HepG2 (cell line): ENCODE measurements at places on chromosomes 13 and 19. TPM values are rescaled to one million over a fixed set of nuclear protein-coding genes. Genes with fewer than 3 reads are reported as not detected.

RNF225 gene
- total RNA-seq = not detected in 2 replicates

MYDGF gene
- 51.2 and 116 TPM in 2 replicates for total RNA-seq

CYP2A6 gene
- not detected in 2 replicates for total RNA-seq

GRCh38 chr19:52498571-52498970 lies 28.9 kb upstream of the ZNF808 start:
- DNase-seq = no peak

GRCh38 chr19:41299755-41300089 lies 10.2 kb upstream of the CCDC97 start:
- DNase-seq = no peak

DNA sequence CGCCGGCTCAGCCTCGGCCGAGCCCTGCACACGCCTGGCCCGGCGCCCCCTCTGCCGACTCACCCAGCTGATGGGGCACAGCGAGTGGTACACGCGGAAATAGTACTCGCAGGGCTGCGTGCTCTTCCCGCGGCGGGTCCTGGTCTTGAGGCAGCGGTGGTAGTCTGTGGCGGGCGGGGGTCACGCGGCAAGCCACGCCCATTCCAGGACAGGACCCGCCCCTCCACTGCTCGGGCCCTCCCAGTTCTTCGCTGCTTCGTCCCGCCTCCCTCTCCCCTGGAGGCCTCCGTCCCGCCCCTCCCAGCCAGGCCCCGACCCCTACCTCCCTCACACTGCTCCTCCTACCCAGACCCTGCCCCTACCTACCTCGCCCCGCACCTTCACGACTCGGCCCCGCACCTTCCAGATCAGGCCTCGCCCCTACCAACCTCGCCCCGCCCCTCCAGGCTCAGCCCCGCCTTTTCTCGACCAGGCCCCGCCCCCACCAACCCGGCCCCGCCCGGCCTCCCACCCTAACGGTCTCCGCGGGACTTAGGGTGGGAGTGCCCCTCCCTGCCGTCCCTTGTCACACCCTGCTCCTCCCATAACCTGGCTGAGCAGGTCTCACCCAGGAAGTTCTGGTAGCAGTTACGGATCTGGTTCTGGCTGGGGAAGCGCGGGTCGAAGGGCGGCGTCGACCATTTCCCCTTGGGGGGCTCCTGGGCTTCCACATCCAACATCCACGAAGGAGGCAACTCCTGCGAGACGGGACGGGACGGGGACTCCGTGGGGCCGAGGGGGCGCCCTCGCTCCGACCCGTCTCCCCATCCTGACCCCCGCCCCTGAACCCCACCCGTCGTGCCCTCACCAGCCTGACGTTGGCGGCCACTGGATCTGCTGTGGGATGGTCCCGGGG lies 469 bp downstream of the COX6B2 start:
- no peak for DNase-seq

DNA sequence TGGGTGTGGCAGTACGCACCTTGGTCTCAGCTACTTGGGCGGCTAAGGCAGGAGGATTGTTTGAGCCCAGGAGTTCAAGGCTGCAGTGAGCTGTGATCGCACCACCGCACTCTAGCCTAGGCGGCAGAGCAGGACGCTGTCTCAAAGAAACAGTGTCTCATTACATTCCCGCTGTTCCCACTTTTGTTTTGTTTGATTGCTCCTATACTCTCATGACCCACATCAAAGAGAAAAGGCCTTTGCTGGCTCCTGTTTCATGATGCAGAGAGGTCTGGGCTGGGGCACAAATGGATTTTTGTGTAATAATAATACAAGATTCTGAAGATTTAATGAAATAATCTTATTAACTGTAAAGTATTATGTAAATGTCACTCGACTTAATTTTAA lies 85.7 kb downstream of the LACC1 start:
- no peak for DNase-seq

- DNase-seq = no peak
Observed at GRCh38 chr13:103605546-103606326, 539.5 kb upstream of the SLC10A2 start.

DNA sequence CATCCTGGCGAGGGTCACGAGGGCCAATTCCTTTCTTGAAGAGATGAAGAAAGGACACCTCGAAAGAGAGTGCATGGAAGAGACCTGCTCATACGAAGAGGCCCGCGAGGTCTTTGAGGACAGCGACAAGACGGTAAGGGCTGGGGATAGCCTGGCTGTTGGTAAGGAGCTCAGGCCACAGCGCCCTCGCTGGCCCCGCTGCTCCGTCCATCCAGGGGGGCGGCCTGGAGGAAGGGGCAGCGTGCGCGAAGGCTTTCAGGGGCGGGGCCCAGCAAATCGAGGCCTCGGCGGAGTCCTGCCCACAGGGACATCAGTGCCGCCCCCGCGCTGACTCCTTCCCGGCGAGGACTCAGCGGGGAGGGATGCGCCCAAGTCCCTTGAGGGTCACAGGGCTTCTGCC lies 6.9 kb downstream of the F10 start:
- no peak for DNase-seq
